ENCODE measurements at places on chromosomes 11 and 22.

DNA sequence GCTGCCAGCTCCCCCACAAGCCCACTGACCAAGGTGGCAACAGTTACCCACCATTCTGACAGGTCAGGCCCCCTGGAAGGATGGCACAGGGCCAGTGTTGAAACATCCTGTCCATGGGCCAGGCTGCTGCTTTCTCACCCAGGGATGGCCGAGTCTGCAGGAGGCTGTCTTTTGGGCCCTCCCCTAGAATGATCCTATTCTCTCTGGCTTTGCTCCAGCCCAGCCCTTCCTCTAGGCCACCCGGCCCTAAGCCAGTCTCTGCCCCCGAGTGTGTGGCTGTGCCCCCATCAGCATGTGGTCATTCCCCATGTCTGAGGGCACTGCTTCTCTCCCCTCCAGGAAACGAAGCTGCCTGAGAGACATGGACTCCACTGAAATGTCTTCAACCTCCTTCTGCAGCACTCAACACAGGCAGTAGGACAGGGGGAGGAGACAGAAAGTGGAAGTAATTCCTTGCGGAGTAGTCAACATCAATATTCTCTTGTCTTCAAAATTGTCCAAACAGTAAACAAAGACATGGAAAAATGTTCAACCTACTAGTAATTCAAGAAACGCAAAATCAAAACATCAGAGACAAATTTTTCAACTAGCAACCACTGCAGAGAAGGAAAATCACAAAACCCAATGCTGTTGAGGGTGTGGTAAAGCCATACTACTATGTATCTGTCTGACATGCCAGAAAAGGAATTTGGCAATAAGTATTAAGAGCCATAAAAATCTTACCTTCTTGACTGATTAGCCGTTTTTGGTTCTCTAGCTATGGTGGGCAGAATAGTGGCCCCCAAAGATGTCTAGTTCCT, 5.1 kb upstream of the SCARF2 start:
- DNase-seq, result no peak

GRCh38 chr11:22859756-22860155, 518 bp downstream of the CCDC179 start:
- no peak for DNase-seq

DNA sequence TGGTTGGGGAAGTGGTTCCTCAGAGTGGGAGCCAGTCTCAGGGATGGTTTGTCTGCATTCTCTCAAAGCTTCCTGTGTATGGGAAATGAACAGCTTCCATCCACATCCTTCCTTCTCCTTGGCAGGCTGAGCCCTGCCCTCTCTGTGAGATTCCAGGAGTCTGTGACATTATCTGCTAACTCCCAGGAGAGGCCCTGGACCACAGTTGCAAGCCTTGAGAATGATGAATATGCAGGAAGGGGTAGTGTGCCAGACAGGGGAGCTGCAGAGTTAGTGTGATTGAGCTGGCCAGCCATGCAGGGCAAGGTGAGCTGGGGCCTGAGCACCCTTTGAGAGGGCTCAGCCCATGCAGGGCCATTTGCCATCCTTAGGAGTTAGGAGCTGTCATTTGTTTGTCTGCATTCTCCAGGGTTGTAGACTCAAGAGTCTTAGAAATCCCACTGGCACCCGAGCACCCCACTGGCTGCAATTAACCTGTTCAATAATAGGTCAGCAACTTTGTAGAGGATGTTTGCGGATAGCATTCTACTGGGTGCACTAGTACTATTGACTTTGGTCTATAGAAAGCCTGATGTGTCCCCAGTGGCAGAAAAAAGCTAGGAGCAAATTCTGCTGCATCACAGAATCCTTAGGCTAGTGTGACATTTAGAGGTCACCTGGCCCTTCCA, 299.0 kb upstream of the CADM1 start:
- no peak for DNase-seq

GRCh38 chr11:64456509-64457320, 97.8 kb downstream of the RPS6KA4 start:
- no peak for DNase-seq

- no peak for DNase-seq
Observed at GRCh38 chr22:46827781-46828180, 65.3 kb downstream of the TBC1D22A start.

DNA sequence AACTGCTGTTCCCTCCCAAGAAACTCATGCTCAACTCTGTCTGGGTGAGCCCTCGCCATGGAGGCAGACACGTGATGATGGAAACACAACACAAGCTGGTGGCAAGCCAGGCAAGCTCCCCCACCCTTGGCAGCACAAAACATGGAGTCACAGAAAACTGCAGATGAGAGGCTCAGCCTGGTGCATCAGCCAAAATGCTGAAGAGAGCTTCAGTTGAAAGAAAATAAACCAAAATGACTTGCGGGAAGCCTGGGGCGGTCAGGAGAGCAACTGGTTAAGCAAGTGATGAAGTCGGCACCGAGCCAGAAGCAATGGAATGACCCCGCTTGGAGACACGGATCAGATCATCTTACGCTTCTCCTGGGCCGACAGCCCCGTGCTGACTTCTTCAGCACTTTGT, 68.3 kb downstream of the C11orf58 start:
- DNase-seq, result no peak

DNA sequence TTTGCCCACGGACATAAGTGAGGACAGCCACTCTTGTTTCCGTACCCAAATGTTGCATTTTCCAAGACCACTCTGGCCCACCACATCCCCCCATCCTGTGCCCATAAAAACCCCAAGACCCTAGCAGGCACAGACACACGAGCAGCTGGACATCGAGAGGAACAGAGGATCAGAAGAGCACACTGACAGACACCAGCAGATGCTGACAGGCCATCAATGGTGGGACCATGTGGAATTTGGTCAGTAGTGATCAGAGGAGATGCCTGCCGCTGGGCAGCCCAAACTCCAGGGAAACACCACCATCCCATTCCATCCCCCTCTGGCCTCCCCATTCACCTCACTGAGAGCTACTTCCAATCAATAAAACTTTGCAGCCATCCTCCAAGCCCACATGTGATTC, 87.0 kb downstream of the DLG2 start:
- DNase-seq, result no peak

DNA sequence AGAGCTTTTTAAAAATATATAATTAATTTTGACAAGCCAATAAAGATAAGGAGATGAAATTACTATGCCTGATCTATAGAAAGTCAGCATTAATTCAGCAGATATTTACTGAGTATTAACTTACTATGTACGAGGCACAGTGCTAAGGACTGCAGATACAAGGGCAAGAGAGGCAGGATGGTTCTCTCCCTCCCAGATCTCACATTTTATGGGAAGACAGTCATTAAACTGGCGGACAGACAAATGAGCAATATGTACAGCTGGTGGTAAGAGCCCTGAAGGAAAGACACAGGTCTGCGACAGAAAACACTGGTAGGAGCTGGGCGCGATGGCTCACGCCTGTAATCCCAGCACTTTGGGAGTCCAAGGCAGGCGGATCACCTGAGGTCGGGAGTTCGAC, 36.8 kb downstream of the MCHR1 start:
- no peak for DNase-seq

- DNase-seq, result no peak
Observed at GRCh38 chr11:117828611-117829368, 4.2 kb upstream of the FXYD2 start.

GRCh38 chr11:30859669-30860068, 273.5 kb upstream of the MPPED2 start:
- no peak for DNase-seq

GRCh38 chr11:67464411-67465188, 4.5 kb downstream of the TMEM134 start:
- DNase-seq, result peak; percentile 71

GRCh38 chr11:100800202-100800601, 113.1 kb downstream of the ARHGAP42 start:
- DNase-seq, result no peak

GRCh38 chr22:29503811-29504372, 23.9 kb downstream of the NEFH start:
- DNase-seq, result no peak

DNA sequence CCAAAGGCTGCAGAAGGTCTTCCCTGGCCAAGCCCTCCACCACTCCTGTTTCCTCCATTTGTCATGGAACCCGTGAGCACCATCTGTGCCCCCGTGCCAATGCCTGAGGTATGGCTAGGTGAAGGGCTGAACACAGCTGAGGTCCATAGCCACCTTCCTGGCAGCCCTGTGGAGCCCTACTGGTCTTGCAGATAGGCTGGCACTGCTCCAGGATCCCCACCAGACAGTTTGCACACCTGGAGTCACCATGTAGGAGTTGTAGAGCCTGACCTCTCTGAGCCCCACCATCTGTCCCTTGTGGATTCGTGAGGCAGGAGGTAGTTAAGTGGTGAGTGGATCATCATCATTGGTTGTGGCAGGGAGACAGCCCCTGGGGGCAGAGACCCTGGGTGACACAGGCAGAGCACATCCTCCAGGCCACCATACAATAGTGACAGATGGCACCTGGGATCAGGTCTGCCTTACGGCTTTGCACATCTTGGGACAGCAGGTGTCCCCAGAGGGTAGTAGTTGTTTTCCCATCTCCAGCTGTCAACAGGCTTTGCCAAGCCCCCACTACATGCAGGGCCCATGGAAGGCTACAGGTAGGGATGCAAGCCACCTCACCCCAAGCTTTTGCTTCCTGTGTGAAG, 52.5 kb upstream of the SUSD2 start:
- no peak for DNase-seq

DNA sequence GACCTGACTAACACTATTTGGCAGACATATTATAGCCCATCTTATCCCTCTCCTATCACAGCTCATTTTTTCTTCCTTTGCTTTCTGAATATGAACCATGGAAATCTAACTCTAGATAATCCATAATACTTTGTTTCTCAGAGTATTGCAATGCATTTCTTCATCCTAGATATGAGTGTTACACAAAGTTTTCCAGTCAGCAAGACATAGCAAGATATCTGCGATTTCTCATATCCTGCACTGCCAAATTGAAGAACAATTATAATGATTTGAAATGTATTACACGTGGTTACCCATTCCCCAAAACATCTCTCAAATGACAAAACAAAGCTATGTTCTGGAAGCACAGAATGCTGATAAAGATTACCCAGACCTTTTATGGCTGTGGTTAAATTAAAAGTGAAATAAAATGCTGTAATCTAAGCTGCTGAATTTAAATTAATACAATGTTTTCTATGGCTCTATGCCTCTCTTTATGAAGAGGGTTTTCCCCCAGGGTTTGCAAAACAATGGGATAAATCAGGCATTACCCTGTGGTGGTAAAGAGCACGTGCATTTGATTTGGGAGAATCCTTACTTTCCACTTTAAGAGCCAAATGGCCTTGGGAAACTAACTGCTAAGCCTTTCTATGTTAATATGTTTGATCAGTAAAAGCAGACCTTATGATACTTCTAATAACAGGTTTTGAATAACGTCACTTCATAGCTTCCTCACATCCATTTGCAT, 1291.0 kb upstream of the CNTN5 start:
- DNase-seq, result no peak

DNA sequence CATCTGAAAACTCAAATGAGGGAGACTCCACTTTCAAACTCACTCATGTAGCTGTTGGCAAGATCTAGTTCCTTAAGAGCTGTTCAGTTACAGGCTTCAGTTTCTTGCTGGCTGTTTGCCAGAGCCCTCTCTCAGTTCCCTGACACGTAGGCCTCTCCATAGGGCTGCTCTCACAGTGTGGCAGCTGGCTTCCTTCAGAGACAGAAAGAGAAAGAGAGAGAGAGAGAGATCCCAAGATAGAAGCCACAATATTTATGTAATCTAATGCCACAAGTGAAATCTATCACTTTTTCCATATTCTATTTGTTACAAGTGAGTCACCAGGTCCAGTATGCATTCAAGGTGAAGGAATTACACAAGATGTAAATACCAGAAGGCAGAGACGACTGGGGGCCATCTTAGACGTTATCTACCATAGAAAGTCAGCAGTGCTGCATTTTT, 168.8 kb downstream of the RCN1 start:
- no peak for DNase-seq

DNA sequence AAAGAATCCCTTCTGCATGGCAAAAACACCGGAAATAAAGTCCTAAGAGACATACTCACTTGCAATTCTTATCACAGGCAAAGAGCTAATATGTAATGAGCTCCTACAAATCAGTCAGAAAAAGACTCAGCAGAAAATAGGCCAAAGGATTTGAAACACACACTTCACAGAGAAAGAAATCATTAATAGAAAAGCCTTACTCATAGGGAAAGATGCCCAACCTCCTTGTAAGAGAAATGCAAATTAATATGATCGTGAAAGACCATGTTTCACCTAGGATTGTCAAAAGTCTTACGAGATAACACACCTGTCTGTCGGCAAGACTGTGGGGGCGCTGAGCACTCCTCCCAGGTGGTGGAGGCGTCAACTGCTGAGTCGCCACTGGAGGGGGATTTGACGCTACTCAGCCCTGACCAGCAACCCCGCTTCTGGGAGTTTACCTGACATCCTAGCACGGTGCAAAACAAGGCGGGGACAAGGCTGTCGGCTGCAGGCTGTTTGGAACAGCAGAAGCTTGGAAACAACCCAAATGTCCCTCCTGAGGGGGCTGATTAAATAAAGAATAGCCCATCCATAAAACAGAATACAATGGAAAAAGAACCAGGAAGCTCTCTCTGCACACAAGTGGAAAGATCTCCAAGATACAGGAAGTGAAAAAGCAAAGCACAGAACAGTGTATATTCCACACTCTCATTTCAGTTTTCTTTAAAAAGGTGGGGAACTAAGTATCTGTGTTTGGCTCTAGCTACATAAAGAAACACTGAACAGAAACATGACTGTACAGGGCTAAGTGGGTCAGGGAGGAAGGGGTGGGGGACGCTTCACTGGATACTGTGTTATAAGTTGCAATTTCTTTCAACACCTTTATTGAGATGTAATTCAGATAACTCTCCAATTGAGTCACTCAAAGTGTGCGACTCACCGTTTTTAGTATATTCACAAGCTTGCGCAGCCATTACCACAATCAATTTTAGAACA, 11.5 kb downstream of the CSNK1E start:
- DNase-seq, result no peak

- DNase-seq, result no peak
Observed at GRCh38 chr11:64074239-64074638, 38.5 kb downstream of the FLRT1 start.

GRCh38 chr11:57555393-57555792, 12.1 kb downstream of the UBE2L6 start:
- no peak for DNase-seq

GRCh38 chr11:61297746-61298145, 2.6 kb upstream of the VWCE start:
- no peak for DNase-seq

GRCh38 chr11:118415739-118416068, 14.3 kb downstream of the ATP5MG start:
- DNase-seq, result no peak

- DNase-seq, result peak; percentile 41
Observed at GRCh38 chr11:75946531-75947530, 131.8 kb downstream of the UVRAG start.

- DNase-seq, result no peak
Observed at GRCh38 chr11:43397251-43397650, 38.5 kb downstream of the TTC17 start.
